ENCODE measurements at places on chromosomes 5 and 9. TPM values are rescaled to one million over a fixed set of nuclear protein-coding genes. Genes with fewer than 3 reads are reported as not detected.

SEMA5A gene
- not detected for total RNA-seq

IPO11 gene
- total RNA-seq, result 49.9 TPM

IFNB1 gene
- 0.80 TPM for total RNA-seq

TRIM14 gene
- total RNA-seq, result 59.3 TPM

DNA sequence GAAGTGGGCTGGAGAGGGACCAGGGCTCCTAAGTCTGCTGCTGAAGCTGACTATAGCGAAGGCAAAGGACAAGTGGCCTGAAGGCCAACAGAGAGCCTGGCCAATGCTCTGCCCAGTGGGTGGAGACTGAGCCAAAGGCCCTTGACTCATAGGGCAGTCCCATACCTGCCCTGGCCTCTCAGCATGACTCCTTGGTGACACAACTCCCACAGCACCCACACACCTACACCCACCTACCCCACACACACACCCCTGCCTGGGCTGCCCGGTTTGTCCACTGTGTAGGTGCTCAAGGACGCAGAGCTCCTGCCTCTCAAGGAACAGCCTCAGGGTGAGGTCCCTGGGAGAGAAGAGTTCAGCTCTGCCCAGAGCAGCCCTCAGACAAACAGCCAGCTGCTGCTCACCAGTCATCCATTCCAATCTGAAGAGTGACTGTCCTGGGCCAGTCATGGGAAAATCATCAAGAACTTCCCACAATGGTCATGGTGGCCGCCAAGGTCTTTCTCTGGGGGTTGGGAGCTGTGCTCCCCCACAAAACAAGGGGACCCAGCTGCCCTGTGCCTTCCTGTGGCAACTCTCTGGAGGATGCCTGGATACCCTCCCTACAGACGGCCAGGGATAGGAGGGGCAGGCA, 5.0 kb downstream of the TNIP1 start:
- no peak for DNase-seq

DNA sequence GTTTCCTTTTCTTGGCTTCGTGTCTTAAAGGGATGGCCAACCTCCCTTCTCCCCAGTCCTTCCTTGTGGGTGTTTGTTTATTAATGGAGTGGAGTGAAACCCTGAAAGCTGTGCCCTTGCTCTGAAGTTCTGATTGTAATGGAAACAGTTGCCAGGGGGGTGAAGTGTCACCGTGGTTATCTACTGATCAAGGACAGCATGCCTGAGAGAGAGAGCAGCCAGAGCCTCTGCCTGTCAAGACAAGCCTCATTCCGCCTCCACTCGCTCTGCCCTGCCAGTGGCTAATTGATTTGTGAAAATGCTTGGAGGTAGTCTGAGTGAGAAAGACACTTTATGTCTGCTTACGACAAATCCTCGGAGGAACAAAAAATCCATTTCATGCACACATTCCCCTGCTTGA, 143.7 kb upstream of the SLC30A5 start:
- DNase-seq, result no peak

DNA sequence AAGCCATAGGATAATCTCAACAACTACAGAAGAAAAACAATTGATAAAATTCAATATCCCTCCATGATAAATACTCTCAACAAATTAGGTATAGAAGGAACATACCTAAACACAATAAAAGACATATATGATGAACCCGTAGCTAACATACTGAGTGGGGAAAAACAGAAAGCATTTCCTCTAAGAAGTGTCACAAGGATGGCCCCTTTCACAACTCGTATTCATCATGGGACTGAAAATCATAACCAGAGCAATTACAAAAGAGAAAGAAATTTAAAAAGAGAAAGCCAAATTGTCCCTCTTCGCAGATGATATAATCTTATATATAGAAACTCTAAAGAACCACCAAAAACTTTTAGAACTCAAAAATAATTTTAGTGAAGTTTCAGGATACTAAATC, 146.3 kb upstream of the RGMB start:
- DNase-seq, result no peak

- no peak for DNase-seq
These were observed 184.4 kb upstream of the IER5L start for GRCh38 chr9:129362287-129363000.

DNA sequence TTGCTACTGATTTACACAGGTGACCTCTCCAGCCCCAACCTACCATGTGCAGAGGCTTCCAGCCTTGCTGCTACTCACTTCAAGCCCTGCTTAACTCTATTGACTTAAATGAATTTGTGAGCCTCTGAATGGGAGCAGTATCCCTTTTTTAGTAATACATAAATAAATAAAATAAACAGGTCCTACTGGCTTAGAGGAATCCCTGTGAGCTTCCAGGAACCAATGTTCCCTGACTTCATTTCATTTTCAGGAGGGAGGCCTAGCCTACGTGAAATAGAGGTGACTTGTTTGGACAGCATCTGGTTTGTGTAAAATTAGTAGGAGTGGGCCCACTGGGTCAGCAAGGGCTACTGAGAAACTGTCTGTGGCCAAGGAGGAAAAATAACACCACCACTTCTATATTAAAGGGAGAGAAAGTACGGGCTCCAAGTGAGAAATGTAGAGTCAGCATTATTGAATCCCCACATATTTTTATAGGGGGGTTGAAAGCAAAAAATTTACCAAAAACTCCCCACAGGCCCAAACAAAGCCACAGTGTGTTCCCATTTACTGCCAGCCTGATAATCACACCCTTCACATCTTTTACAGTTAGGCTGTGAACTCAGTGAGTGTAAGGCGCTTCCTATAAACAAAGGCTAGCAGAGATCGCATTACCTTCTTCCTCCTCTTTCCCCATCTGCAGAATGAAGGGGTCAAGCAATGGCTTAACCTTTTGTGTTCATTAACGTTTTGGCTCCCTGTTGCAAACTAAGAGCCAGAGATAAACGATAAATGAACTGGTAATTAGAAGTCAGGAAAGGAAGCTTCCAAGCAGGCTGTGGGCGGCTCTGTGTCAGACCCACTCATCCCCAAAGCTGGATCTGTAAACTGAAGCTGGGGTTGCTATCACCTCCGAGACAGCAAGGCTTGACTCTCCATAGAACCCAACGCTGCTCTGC, 138.8 kb upstream of the LIFR start:
- no peak for DNase-seq

- DNase-seq, result no peak
These were observed 23.1 kb upstream of the SMAD5 start for GRCh38 chr5:136109453-136110135.

DNA sequence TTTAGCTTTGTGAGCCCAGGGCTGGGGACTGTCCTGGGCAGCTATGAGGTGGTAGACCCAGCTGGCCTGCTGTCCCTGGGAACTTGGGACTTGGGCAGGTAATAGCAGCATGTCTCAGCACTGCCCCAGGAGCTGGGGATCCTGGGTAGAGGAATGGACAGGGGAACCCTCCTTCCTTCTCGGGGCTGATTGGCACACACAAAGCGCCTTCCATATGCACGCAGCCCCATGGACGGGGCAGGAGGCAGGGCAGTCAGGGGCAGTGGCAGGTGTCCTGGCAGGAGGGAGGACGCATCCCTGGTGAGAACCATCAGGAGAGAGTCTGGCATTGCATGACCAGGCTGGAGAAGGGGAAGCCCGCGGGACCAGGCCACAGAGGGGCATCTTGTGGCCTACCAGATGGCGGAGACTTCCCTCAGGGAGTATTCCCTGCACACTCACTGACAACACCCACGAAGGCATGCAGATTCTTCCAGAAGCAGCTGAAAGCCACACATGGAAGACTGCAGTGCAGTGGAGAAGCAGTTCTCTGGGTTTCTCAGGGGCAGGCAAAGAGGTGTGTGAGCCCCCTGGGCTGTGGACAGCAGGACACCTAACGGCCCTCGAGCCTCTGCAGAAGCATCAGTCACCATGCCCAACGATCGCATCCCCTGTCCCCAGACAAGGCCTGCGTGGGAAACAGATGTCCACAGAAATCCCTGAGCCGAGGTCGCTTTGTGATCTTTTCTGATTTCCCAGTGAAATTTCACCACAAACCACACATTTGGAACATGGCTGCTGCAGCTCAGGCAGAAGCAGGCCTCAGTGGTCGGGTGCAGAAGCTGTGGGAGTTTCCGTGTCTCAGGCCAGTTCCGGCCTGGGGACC, 7.0 kb upstream of the NKD2 start:
- peak; percentile 43 for DNase-seq

DNA sequence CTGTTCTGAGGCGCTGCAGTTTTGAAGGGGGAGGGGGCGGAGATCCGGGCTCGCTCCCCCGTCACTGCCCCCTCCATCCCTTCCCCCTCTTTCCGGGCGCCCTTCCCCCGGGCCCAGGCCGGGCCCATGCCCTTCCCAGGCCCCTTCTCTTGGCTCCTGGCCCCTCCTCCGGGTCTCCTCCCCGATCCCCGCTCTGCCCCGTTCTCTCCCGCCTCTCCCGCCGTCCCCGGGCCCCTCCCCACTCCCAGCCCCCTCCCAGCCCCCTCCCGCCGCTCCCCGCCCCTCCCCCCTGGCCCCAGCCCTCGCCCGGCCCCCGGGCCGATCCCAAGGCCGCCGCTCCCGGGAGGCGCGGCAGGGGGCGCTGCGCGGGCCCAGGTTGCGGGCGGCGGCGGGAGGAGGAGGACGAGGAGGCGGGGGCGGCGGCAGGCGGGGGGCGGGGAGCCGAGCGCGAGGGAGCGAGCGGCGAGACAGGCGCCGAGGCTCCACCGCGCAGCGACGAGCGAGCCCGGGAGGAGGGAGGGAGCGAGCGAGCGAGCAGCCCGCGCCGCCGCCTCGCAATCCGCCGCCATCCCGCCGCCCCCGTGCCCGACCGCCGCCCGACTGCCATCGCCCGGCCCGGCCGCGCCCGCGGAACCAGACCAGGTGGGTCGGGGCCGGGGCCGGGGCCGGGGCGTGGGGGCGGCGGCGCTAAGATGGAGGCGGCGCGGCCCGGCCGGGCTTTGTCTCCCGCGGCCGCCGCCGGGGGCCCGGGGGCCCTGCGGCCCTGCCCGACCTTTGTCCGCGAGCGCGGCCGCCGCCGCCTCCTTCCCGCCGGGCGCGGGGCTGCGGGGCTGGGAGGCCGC, at the start of gene PRRC2B:
Gene PRRC2B, plus strand, starts transcription at position 465 of the 842 bp plus-strand sequence. CDS start 36,059 bp downstream, outside the sequence.
- DNase-seq, result peak; percentile 74

- DNase-seq, result no peak
These were observed 42.2 kb upstream of the C5orf58 start for GRCh38 chr5:170190436-170191134.

Data from activated naive CD4-positive, alpha-beta T cell treated with anti-CD3 and anti-CD28 coated beads, Interleukin-2, amount 50 U/mL, for 72 hours (primary cell).